Panc1 (cell line): ENCODE measurements at places on chromosomes 4 and X.

DNA sequence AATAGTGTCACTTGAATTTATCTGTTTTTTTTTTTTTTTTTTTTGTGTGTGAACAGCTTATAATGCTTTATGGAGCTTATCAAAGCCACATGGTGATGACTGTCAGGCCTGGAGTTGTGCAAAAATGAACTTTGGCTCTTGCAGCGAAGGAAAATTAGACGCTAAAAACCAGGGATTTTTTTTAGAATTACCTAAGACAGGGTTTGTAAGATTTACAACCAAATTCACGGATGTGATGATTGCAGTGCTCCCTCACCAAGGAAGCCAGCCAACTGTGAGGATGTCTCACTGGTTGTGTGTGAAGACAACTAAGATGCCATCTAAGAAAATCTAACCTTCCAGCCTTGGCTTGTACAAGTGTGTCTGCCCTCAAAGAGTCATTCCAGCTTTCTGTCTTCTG lies 127.1 kb upstream of the SLC4A4 start:
- no peak for DNase-seq

DNA sequence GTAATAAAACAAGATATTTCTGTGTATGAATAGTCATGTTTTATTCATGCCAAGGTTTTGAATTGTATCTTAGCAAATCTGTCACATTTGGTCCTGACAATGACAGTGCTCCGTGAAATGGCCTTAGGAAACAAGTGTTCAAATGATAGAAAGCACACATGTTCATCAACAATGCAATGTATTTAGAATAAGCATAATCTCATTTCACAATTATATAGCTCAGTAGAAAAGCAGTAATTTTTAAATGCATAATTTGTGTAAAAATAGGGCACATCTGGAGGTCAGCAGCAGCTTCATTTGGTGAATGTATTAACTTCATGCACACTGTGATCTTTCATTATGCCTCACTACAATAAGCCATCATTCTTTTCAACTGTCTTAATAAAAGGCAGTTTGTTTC lies 380.4 kb downstream of the GPM6A start:
- no peak for DNase-seq

- no peak for DNase-seq
Measured at GRCh38 chrX:139825618-139826017, 107.2 kb downstream of the ATP11C start.

DNA sequence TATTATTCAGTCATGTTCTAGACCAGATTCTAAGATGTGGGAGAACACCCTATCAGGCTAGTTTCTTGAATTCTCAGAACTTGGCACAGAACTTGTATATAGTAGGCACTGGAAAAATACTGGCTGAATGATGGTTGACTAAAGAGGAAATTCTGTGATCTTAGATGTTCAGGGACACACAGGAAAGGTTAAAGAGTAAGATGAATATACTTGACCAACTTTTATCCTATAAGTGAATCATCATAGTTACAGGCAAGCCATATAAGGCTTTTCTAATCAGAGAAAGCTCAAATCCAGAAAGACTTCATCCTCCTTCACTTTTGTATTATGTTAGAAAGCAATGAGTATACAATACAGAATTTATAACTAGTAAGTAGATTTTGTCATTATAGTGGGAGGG lies 53.8 kb downstream of the SEPTIN11 start:
- no peak for DNase-seq

GRCh38 chrX:17500145-17500579 lies 125.2 kb downstream of the NHS start:
- no peak for DNase-seq
